ENCODE measurements at places on chromosomes 12 and 14. TPM values are rescaled to one million over a fixed set of nuclear protein-coding genes. Genes with fewer than 3 reads are reported as not detected.

GRCh38 chr12:125300249-125300648 lies 235.0 kb downstream of the AACS start:
- DNase-seq: no peak

- DNase-seq: no peak
These were observed 20.5 kb downstream of the VCPKMT start for GRCh38 chr14:50095895-50096294.

DNA sequence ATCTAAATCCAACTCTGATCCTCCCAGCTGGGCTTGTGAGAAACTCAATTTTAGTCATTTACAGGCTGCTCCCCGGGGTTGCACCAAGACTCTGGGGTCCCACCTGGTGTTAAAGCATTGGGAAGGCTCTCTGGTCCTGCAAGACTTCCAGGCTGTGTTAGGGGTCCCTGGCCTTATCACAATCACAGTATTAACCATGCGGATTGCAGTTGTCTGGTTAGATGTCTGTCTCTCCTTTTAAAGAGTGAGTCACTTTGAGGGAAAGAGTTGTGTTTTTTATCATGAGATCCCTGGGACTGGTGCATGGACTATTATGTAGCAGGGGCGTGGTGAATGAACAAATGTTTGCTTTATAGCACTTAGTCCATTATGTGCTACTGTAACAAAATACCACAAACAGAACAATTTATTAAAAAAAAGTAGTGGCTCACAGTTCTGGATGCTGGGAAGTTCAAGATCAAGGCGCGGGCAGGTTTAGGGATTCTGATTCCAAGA lies 531.4 kb downstream of the FUT8 start:
- DNase-seq: no peak

DNA sequence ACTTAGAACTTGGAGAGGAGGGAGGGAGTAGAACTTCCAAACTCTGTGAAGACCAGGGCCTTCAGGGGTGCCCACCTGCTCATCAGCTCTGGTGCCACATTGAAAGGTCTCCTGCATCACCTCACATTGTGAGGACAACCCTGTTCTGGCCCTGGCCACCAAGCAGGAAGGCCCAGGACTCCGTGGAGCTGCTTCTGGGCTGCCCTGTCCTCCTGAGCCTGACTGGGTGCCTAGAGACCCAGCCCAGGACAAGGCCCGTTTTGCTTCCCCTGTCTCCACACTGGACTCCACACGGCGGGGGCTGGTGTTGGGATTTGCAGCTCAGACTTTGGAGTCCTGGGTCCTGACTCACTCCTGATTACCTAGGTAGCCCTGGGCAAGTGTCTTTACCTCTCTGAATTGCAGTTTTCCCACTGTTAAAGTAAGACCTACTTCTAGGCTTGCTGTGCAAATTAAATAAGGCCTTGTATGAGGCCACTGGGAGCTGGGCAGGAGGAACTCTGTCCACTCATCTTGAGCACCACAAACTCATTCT lies 12.5 kb upstream of the KRT82 start:
- no peak for DNase-seq

DNA sequence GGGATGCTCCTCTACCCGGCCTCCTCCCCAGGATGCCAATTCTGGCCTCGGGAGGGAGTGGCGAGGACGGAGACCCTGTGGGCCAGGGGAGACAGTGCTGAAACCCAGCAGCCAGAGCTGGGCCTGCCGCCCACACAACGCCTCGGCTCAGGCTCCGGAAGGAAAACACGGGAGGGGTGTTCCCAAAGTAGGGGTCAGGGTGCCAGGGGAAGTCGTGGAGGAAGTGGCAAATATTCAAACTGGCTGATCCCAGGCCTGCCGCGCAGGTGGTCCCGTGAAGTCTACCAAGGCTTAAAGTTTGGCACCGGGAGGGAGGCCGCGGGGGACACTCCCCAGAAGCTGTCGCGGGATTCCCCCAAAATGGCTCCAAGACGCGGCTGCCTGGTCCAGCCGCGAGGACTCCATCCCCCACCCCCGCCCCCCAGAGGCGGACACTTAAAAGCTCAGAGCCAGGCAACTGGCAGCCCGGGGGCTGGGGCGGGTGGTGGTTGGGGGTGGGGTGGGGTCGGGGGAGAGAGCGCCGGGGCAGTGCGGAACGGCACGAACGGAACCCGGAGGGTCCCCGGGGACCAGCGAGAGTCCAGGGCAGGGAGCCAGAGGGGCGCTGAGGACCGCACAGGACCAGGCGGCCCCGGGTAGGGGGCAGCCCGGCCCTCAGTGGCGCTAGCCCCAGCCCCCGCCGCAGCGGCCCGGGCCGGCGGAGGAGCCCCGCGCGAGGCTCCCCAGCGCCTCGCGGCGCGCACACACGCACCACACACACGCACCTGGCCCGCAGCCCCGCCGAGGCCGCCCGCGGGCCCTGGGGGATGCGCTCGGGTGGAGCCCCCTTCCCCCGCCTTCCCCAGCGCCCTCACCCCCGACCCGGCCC lies 20.0 kb downstream of the BEGAIN start:
- DNase-seq: no peak

GRCh38 chr12:67698672-67699581 lies 50.4 kb downstream of the DYRK2 start:
- no peak for DNase-seq

GRCh38 chr12:113049976-113050742 lies 6.4 kb upstream of the DTX1 start:
- DNase-seq: no peak

DNA sequence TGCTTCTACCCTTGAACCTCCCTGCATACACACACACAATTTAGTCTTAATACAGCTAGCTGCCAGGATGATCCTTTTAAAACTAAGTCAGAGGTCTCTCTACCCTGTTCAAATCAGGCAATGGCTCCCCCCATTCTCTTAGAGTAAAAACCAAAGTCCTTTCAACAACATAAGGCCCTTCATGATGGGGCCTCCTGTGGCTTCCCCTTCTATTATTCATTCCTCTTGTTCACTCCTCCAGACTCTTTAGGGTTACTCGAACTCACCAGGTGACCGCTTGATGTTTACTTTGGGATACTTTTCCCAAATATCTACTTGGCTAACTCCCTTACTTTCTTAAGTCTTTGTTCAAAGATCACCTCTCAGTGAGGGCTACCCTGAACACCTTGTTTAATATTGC lies 30.4 kb downstream of the DENND5B start:
- no peak for DNase-seq

- no peak for DNase-seq
These were observed 102.5 kb upstream of the ARID2 start for GRCh38 chr12:45626965-45627364.

GRCh38 chr12:110694330-110694901 lies 5.5 kb upstream of the HVCN1 start:
- no peak for DNase-seq

DNA sequence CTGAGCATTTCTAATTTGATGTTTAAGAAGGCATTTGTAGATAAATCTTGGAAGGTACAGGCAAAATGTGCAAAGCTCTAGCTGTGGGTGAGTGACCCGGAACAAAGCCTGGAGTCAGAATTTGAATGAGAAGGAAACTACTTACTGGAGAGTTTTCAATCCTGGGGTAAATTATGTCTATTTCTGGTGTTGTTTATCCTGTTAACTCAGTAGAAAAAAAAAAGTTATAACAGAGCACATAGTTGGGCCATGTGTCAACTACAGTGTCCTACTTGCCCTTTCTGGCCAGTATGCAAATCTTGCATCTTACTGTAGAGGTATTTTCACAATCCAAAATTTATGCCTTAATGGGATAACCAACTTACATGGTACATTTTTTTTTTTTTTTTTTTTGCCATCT lies 182.3 kb downstream of the SYNE2 start:
- no peak for DNase-seq

DNA sequence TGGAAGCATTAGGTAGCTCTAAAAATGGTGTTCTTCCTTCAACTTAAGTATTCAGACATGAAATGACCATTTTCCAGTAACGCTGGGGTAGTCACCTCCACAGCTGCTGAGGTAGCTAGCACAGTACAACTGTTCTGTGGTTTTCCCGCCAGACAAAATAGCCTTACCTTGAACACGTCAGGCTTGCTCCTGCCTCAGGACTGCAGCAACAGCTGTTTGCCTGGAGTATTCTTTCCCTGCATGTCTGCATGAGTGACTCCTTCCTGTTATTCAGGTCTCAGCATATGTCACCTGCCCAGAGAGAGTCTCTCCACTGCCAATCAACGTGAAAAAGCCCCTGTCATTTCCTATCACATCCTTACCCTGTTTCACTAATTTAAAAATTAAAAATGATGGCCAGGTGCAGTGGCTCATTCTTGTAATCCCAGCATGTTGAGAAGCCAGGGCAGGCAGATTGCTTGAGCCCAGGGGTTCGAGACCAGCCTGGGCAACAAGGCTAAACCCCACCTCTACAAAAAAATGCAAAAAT lies 37.9 kb downstream of the WDR89 start:
- no peak for DNase-seq

- no peak for DNase-seq
These were observed 132.9 kb upstream of the SLC35F4 start for GRCh38 chr14:57998766-57999165.

DNA sequence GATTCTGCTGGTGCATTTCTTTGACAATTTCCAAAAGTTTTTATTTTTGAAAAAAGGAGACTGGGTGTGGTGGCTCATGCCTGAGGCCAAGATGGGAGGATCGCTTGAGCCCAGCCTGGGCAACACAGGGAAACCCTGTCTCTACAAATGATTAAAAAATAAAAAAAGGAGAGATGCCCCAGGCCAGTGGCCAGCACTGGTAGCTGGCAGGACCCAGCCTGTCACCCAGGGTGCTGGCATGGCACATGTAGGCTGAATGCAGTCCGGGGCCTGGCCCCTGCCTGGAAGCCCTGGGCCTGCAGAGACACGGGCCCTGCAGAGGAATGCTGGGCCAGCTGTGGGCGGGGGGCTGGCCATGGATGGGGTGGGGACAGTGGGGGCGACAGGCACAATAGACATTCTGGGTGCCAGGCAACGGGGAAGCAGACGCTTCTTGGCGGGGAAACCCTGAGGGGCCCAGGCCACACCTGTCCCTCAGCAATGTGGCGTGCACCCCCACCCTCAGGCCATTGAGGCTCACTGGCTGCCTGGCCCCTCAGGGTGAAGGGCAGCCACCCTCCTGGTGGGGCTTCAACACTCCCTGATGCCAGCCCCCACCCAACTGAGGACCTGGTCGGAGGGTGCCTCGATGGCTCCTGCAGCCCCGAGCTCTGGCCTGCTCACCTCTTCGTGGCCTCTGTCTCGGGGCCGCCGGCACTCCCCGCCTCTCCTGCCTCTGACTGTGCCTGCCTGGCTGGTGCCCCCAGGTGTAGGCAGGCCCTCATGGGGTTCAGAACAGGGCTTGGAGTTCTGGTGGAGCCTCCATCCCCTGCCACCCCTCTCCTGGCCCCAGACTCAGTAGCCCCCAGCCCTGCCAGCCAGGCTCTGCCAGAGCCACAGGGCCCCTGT lies 12.1 kb downstream of the TRMT61A start:
- DNase-seq: no peak

DNA sequence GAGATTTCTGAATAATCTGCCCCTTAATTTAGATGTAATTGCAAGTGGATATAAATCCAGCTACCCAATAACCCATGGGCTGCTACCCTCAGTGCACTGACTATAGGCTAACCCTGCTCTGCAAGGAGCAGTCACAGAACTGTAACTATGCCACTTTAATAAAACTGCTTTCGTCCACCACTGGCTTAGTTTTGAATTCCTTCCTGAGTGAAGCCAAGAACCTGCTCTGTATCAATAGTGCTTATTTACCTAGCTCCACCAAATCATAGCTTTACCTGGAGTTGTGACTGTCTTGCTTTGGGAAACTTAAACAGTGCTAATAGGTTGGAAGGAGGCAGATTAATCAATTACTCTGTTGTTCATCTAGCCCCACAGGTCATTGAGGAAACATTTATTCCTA lies 1524.4 kb upstream of the SEL1L start:
- no peak for DNase-seq

DNA sequence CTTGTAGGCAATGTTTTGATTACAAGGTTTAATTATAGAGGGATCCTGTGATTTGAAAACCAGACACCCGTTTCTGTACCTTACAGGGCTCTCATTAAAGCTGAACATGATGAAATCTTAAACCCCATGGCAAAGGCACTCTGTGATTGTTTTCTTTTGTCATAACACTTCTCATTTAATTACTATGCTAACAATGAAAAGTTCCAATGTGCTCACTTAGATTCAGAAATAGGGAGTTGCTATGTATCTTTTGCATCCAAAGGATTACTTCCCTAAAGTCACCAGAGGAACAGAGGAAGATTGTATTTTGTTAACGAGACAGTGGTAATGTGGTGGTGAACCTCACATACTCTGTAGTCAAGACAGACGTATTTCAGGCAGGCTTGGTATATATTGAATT lies 81.5 kb upstream of the MYF6 start:
- DNase-seq: no peak

- DNase-seq: no peak
These were observed 9.3 kb upstream of the FMNL3 start for GRCh38 chr12:49716553-49716952.

- DNase-seq: no peak
These were observed 35.8 kb downstream of the RAP1B start for GRCh38 chr12:68646484-68646883.

DNA sequence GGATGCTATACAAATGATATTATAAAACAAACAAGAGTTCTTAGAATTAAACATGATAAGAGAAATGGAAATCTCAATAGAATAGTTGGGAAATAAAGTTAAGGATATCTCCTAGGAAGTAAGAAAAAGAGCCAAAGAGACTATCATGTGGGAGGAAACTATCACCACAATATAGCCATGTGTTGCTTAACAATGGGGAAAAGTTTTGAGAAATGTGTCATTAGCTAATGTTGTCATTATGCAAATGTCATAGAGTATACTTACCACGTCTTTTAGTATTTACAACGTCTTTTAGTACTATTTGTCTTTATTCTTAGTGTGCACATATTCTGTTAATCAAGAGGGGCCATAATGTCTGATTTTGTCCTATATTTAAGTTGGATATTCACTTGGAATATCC lies 58.7 kb downstream of the ZNF641 start:
- DNase-seq: no peak

- no peak for DNase-seq
These were observed 53.9 kb downstream of the MDM2 start for GRCh38 chr12:68861890-68862289.

DNA sequence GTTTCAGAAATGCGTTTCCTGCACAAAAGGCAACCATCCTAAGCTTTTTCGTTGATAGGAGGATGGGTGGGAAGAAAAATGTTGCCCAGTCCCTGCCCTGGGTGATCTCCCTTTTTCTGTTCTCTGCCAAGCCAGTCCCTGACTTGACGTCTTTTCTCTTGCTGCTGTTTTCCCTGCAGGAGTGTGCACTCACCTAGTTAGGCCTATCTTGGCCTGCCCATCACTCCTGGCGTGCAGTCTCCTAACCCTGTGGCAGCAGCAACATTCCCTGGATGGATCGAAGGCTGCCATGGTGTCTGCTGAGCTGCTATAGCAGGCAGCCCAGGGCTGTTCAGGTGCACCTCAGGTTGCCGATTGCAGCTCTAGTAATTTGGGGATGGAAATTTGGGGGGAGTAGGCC lies 1.2 kb downstream of the UNC119B start:
- DNase-seq: no peak

Gene KCNA1
- total RNA-seq: 1.1 TPM

Gene EFS
- total RNA-seq: 17.5 TPM

Gene SCYL2
- 123 TPM for total RNA-seq

Gene LRRC10
- not detected for total RNA-seq

Gene SYT1
- 166 TPM for total RNA-seq

Gene SDR9C7
- total RNA-seq: 0.31 TPM

Gene TEX52
- not detected for total RNA-seq

Gene TMEM119
- total RNA-seq: 2.2 TPM

Gene DLGAP5
- 4.5 TPM for total RNA-seq

Gene CLEC4C
- total RNA-seq: not detected
